ENCODE measurements at places on chromosomes 12 and 14.

DNA sequence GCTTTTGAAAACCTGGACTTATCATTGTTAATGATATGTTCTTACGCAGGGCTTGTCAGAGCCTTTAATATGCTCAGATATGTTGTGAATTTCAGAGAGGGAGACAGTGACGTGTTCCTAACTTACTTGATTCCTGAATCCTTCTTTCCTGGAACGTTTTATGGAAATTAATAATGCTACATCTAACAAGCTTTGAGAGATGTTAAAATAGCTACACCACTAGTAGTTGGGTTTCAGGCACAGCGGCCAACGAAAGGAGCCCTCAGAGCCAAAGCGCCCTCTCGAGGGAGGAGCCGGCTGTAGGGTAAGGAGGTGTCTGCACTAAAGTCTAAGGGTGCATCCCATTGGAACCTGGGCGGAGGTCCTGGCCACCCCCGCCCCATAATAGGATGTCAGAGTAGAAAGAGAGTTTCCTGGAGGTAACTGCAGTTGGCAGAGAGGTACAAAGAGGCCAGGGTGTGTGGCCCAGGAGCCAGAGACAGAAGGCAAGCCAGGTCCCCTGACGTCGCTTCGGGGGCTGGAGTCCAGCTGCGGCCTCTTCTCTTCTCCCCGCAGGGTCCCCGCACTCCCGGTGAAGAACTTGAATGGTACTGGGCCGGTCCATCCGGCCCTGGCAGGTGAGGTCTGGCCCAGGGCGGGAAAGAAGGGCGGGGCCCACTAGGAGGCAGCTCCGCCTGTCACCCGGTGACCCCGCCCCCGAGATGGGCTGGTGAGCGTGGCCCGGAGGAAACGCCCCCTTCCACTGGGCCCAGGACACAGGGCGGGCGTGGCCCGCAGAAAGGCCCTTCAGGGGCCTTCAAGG, 36.3 kb downstream of the DTX1 start:
- DNase-seq = no peak

GRCh38 chr12:120833849-120834248, 70.3 kb downstream of the SPPL3 start:
- peak; percentile 70 for DNase-seq

DNA sequence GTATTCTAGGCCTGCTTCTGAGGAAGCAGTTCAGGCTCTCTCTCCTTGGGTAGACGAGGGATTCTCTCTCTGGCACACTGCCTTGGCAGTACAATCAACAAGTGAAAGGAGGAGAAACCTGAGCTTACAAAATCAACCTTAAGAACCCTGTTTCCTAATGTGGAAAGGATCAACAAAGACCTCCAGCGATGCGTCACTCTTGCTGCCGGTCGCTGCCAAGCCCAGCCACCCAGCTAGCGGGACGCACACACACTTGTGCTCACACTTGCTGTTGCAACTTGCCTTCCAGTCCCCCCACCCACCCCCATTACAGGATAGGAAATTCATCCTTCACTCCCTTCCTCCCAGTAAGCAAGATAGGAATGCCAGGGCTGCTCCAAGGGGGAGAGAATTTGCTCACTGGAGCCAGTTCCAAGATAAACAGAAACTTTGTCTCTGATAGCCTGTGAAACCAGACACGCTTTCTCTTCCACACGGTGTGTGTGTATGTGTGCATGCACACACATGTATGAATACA, 144.3 kb downstream of the BCL11B start:
- no peak for DNase-seq

DNA sequence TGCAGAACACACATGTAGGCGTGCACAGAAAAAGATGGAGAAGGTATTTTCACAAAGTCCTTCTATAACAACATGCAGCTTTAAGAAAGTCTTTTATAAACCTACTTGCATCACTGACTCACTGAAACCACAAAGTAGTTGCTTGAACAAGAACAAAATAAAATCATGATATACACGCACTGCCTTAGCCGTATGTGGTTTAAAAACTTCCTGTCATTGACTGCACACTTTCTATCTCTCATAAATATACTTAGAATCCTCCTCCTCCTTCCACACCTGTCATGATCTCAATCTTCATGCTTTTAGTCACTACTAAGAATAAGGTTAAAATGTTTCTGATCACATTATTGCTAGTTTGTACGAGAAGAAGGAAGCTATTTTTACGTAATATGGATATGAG, 31.8 kb upstream of the RAD51AP1 start:
- DNase-seq = peak; percentile 73

DNA sequence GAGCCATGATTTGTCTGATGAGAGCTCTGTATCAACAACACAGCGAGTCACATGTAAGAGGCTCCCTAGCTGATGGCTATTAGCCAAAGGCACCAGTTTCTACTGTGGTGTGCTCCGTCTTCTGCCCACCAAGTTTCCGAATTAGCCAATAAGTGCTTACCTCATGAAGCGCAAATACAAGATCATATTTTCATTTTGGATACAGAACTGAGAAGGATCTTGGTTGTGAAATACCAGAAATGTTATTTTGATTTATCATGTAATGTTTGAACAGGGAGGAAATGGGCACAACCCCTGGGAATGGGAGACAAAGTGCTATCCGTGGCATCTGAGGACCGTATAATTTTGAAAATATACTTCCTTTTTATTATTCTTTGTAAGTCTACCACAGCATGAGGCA, 234.3 kb downstream of the DACT1 start:
- DNase-seq = peak; percentile 56

DNA sequence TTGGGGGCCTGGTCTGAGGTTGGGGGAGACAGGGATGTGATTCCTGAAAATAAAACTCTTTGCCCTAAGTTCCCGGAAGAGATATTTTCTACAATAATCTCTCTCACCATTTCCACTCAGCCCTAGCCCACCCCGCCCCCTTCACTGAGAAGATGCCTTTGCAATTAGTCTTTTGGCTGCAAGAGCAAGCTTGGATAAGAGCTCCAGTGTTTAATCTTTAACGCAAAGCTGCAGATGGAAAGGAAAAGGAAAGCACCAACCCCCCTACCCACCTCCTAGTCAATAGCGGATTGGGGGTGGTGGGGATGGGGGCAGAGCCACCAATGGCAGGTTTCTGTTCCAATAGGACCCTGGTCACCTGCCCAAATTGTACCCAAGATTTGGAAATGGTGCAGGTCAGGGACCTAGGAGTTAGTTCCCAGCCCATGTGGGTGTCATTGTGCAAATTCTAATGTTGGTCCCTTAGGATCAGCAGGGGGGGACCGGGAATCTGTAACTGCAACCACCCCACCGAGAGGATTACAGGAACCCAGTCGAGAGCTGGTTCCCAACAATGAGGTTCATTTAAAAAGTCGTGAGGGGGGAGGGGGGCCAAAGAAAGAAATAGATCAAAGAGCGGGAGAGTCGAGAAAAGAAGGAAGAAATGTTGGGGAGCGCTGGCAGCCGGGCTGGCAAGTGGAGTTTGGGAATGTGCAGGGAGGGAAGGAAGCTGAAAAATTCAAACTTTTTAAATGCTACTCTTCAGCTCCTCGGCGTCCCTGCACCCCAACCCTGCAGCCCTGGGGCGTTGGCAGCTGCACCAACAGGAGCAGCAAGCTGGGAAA, 1.6 kb downstream of the ZFP36L1 start:
- DNase-seq = no peak

GRCh38 chr12:30067146-30067545, 283.4 kb upstream of the TMTC1 start:
- DNase-seq = peak; percentile 63

GRCh38 chr14:87975636-87976035, 17.3 kb downstream of the GALC start:
- DNase-seq = peak; percentile 7
